ENCODE measurements at places on chromosomes 11 and 22.
A peak's percentile ranks its signal among the peaks of the same experiment; 100 is the strongest.

- DNase-seq, result no peak
Observed at GRCh38 chr11:72378704-72379383, 55.5 kb downstream of the CLPB start.

GRCh38 chr11:45355706-45356041 lies 69.5 kb upstream of the SYT13 start:
- no peak for DNase-seq

- peak; percentile 20 for DNase-seq
Observed at GRCh38 chr11:34565417-34566207, 52.0 kb upstream of the ELF5 start.

DNA sequence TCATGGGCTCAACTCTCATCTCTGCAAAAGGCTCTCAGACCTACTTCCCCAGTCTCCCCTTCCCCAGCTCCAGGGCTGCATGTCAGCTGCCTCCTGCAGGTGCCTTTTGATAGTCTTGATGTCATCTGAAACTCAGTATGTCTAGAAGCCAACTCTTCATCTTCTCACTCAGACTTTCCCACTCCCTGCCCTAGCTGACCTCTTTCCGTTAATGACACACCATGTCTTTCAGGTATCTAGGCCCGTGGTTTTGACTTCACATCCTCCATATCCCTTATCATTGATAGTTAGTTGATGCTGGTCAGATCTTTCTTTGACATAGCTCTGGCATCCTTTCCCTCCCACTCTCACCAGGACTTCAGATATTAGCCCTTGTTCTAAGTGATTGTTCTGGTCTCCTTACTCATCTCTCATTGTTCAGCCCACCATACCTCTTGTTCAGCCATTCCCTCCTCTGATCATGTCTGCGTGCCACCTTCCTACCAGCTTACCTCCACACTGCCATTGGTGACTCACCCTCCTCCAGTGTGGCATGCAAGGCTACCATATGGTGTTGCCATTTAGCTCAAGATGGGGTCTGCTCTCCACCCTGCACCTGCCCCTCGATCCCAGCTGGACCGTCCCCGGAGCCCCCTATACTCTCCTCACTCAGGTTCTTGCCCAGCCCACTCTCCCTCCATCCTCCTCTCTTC lies 18.4 kb downstream of the TTC12 start:
- no peak for DNase-seq

GRCh38 chr22:28237112-28237511 lies 318.1 kb upstream of the PITPNB start:
- no peak for DNase-seq

GRCh38 chr11:35845860-35846259 lies 98.0 kb upstream of the LDLRAD3 start:
- no peak for DNase-seq

DNA sequence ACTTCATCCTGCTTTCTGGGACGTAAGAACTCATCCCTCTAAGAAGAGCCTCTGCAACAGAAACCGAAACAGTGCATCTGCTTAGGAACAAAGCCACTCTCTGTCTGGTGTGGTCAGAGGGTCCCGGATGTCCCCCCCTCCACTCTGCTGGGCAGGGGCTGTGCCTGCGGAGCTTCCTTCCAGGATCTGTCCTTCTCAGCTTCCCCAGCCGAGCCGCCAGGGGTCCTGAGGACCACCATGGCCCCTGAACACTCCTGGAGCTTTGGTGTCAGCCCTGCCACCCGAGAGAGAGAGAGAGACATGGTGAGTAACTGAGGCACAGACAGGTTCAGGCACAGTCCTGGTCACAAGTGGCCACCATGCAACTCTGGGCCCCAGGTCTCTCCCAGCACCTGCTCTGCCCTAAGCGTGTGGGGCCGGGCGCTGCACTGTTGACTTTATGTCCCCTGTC lies 24.4 kb upstream of the MGAT3 start:
- DNase-seq, result no peak

DNA sequence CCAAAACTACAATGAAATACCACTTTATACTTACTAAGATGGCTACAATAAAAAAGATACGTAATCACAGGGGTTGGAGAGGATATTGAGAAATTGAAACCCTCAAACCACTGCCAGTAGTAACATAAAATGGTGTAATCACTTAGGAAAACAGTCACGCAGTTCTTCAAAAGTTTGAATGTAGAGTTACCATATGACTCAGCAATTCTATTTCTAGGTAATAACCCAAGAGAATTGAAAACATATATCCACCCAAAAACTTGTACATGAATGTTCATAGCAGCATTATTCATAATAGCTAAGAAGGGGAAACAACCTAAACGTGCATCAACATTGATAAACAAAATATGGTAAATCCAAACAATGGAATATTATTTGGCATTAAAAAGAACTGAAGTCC lies 24.4 kb upstream of the PSMA1 start:
- no peak for DNase-seq

DNA sequence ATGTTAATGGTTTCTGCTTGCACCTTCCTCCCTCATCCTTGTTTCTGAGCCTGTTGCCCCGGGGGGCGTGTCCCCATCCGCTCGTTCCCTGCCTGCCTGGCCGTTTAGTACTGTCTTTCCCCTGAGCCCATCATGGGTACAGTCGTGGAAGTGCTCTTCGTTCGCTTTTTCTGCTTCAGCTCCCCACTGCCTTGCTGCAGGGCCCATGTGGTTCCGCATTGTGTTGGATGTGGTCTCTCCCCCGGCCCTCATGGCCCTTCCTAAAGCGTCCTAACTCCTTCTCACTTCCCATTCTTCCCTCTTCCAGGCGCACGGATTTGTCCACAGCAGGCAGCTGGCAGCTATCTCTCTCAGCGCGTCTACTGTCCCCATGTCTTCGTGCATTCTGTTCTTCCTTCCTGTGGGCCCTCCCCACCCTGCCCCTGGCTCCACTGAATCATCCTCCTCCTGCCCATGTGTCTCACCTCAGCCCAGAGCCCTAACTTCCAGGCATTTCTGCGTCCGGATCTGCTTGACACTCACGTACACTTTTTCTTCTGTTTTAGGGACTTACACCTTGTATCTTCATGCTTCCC lies 98.1 kb downstream of the ZBTB16 start:
- DNase-seq, result no peak

GRCh38 chr11:33692013-33692504 lies 8.6 kb downstream of the C11orf91 start:
- DNase-seq, result no peak

DNA sequence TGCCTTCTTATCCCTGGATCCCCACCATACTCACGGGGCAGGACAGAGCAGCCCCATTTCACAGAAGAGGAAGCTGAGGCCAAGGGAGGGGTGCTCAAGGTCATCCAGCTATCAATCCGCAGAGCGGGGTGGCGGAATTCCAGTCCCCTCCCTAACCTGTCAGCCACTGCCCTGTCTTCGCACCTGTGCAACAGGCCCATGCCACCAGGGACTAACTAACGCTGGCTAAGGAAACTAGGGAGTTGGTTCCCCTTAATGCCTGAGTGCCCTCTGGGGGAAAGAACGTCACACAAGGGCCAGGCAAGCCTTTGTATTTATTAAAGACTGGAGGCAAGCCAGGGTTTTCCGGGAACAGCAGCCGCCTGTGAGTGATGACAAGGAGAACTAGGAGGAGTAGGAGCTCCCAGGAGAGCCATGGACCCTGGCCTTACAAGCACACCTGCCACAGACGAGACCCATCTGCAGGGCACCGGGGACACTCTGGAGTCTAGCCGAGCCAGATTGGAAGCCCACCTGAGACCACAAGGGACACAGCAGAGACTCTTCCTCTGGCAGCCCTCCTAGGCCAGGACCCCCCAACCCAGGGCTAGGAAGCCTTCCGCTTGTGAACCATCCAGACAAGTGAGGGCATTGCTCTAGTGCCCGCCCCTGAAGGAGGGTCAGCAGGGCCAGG lies 64.4 kb downstream of the MYH9 start:
- no peak for DNase-seq

Measured in T-helper 1 cell (primary cell).